Natural killer cell treated with Interleukin-12 subunit alpha and Interleukin-12 subunit beta and Interleukin-15 and Interleukin-18, amount 100 ng/mL, for 72 hours (primary cell): ENCODE measurements at places on chromosomes 2 and 18.

DNA sequence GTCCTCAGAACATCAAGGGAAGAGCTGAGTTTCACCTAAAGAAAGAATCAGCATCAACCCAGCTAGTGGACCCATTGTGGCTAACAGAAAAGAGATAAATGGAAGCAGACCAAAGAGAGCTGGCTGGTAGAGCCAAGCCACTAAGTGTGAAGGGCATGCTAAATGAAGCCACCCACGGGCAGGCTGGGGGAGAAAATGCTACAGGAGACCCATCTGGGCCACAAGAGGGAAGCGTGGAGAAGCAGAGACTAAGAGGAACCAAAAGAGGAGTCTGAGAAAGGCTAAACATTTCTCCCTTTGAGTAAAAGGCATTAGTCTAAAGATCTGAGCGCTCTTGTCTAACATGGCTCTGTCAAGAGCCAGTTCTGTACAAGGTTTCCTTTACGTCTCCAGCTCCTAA lies 15.8 kb downstream of the CWC22 start:
- no peak for DNase-seq

DNA sequence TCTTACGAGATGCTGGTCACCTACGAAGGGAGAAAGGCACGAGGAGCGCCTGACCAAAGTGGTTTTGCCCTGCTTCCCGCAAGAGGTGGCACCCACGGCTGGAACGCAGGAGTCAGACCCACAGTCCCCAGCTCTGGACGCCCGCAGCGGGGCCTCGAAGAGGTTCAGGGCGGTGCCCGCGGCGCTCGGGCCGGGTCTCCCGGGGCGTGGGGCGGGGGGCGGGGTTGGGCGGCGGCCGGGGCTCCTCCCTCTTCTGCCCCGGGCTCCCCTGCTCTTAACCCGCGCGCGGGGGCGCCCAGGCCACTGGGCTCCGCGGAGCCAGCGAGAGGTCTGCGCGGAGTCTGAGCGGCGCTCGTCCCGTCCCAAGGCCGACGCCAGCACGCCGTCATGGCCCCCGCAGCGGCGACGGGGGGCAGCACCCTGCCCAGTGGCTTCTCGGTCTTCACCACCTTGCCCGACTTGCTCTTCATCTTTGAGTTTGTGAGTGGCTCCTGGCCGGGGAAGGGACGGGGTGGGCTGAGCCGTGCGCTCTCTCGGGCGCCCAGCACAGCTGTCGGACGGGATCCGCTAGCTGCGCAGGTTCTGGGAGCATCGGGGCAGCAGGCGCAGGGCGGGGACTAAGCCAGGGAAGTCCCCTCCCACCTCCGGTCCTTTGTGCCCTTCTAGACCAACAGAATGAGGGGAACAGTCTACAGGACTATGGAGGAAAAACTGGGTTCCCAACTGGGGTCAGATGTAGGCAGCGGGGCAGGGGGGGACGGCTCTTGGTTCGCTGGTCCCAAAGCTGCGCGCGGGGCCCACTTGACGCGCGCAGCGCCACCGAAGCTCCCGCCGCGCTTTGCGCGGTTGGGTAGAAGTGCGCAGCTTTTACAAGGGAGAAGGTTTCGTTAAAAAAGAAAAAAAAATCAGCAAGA lies at the start of gene MAL:
Gene MAL, plus strand, starts transcription at position 303 of the 914 bp plus-strand sequence. Its CDS starts 85 bp downstream, at position 388.
- peak; percentile 55 for DNase-seq

- no peak for DNase-seq
Observed at GRCh38 chr18:45365835-45366234, 249.4 kb upstream of the SLC14A2 start.

GRCh38 chr2:10169581-10169980 lies 47.0 kb downstream of the RRM2 start:
- DNase-seq: no peak

GRCh38 chr2:2599441-2599840 lies 268.4 kb upstream of the MYT1L start:
- no peak for DNase-seq

GRCh38 chr2:153715218-153715850 lies 156.4 kb upstream of the GALNT13 start:
- DNase-seq: no peak

DNA sequence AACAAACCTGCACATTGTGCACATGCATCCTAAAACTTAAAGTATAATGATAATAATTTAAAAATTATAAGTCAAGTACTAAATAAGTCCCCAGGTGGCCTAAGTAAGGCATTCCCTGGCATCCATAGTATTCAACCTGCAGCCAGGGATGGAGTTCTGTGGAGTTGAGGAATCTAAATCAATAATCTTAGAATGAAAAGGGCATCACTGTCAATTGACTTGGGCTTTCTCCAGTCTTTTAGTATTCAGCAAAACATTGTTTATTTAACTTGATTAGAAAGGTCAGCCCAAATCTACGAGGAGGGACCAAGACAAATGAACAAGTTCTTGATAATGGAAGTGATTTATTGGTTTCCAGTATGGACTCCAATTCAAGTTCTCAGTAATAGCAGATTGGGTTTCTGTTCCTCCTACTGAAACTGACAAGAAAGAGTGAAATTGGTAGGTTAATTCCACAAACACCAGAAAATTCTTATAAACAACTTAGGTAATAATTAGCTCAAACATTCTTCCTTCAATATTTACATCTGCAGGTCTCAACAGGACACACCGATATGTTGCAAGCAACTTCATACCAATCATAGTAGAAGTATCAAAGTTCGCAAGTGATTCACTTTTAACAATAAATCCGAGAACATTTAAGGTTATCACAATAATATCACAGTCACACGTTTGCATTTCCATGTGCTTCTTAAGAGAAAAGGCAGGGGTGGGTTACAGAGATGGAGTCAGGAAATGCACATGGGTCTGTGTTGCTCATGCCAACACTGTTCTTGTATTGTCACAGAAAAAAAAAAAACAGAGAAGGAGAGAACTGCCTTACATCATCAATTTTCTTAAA lies 51.7 kb upstream of the EHBP1 start:
- DNase-seq: no peak

DNA sequence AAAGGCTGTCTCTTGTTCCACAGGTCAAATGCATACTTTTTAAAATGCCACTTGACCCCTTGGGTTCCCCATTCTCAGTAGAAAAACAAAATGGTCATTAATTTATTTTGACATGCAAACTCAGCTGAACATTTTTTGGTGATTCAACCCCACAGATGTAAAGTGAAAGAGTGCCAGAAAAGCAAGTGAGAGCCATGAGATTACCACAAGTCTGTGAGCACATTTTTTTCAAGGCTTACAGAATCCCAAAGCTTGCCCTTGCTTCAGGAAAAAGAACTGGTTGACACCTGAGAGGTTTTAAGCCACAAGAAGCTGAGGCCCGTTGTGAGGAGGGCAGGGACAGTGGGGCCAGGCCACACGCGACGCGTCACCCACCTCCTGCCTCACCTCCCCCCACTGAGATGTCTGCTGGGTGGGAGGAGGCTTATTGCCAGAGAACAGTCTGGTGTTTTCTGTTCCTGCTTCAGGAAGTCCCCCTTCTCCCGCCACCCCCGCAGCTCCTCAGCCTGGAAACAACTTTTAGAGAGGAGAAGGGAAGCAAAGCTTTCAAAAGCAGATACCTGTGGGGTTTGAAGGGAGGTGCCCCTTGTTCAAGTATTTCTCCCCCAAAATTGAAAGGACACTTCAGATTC lies 70.4 kb upstream of the CYP1B1 start:
- DNase-seq: peak; percentile 62

GRCh38 chr2:224104668-224105386 lies 65.7 kb upstream of the SERPINE2 start:
- DNase-seq: no peak

GRCh38 chr2:1300284-1300683 lies 113.0 kb upstream of the TPO start:
- no peak for DNase-seq

- DNase-seq: no peak
Observed at GRCh38 chr2:72235497-72236415, 88.1 kb upstream of the CYP26B1 start.

GRCh38 chr2:230267059-230267458 lies 41.5 kb downstream of the SP140 start:
- DNase-seq: no peak

DNA sequence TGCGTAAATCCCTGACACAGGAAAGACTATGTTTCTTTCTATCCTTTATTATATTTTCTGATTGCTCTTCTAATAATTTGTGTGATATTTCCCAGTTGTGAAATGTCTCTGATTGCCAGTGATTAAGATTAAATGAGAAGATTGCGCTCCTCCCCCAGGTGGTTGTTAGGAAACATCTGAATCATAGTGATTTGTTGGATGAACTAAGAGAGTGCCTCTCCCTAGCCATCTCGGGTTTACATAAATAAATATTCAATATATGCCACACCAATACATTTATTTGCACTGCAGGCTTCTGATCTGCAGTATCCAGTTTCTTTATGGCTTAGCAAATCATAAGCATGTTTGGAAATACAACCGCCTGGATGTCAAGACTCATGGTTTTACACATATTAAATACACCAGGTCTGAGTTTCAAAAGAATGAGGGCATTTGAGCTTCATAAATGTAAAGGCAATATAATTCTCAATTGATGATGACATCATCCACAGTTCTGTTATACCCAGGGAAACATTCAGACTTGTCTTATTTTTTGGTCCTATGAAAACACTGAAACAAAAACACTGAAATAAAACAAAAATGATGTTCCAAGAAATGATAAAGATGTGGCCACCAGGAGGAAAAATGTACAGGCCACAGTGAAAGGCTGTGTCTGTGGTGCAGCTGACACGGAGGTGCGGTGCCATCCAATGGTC lies 826.7 kb upstream of the ACVR2A start:
- no peak for DNase-seq

DNA sequence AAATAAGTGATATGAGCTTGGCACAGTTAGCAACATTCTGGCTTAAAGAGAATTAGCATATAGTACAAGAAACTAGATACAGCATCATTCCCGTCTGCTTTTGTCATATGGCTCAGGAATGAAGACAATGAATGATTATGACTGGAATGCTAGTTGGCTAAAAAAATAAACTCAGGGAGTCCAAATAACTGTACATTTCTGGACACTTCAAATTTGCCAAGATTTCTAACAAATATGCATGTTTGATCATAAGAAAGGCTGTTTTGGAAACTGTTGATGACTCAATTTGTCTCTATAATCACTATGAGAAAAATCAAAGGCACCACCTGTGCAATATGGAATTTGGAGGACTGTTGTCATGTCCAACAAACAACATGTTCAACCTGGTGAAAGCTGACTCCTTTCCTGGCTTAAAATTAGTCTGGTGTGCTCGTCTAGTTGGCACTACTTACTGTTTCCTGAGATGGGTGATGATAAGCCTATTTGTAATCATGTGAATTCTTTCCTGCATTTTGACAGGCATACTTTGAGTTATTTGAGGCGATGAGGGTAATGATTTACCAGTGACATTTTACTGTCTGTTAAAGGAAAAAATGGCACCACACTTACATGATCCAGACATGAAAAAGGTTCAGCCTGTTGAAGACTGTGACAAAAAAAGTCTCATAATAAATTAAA lies 133.9 kb upstream of the CDH20 start:
- no peak for DNase-seq

- DNase-seq: no peak
Observed at GRCh38 chr2:127182626-127183458, 37.3 kb downstream of the CYP27C1 start.

DNA sequence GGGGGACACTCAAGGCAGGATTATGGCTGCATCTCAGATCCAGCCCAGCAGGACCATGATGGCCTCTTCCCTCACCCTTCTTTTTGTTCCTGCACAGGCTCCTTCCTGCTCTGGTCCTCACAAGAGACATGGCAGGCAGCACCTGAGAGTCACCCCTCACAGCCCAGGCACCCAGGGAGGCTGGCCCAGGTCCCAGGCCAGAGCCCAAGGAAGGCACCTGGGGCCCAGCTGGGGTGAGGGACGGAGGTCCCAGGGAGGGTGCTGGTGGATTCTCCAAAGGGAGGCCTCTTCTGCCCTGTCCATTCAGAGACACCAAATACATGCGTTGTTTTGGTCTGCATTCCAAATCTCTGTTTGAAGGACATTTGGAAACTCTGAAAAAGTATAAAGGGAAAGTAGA lies 285.4 kb upstream of the HS6ST1 start:
- DNase-seq: no peak

DNA sequence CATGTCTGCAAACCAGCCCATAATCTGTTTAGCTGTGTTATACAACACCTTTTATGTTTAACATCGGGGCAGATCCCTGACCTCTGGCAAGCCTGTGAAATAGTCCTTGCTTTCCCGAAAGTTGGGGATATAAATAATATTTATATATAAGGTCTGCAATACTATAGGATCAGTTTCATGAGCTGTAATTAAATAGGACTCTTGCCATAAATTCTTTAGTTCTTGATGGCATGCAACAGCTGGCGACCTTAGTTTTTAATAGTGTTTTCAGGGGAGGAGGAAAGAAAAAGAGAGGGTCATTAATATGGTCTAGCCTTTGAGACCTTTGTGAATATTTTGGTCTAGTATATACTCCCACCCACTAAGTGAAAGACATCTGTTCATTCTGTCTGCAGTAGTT lies 166.5 kb downstream of the MTX2 start:
- DNase-seq: no peak

GRCh38 chr2:113675875-113676274 lies 48.8 kb downstream of the RABL2A start:
- no peak for DNase-seq

DNA sequence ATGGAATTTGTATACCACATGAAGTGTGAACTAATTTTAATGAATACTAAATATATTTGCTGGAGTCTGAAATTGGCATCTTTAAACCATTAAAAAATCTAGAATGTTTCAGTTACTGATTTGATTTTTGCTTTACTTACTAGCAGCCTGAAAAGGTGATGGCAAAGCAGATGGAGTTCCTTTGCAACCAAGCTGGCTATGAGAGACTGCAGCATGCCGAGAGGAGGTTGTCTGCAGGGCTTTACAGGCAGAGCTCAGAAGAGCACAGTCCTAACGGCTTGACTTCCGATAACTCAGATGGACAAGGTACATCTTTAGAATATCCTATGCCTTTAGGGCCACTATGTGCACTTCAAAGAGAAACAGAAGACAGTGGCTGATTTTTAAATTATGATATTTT lies 36.5 kb downstream of the NAB1 start:
- no peak for DNase-seq
